RCC 7860 (cell line): ENCODE measurements at places on chromosomes 3 and 15.

GRCh38 chr3:46576-46975 lies 150.0 kb upstream of the CHL1 start:
- no peak for DNase-seq

DNA sequence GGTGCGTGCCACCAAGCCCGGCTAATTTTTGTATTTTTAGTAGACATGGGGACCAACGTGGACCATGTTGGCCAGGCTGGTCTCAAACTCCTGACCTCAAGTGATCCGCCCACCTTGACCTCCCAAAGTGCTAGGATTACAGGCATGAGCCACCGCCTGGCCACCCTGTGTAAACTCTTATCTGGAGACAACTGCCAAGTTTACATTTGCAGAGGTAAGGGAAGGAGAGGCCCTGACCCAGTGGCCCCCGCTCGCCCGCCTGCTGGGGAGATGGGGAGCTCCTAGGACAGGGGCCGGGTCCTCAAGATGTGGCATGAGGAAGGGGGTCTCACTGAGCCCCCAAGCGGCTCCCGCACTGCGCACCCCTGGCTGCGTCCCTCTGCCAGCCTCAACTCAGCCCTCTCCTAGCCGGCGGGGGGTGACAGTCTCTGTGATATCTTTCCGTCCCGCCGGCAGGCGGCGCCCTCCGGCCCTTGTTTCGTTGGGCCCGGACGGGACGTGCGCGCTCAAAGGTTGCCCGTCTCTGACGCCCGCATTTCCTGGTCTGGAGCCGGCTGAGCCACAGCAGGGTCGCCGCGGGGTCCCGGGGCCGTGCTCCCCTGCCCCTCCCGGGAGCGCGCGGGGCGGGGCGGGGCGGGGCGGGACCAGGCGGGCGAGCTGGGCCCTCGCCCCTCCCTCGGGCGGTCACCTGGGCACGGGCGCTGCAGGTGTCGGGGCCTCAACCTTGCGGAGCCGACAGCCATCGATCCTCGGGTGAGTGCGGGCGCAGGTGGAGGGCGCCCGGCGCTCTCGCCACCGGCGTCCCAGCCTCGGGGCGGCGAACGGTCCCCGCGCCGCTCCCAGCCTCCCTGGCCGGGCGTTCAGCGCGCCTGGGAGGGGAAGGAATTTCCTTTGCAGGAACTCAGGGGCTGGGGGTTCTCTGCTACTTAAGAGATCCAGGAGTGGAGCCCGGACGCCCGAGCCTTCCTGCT lies at the start of gene GPR160:
TSS of gene GPR160 (plus strand) at position 533 of the 971 bp plus-strand sequence. CDS start 45,978 bp downstream, outside the sequence.
- peak; percentile 56 for DNase-seq

- no peak for DNase-seq
These were observed 88.9 kb downstream of the SUCNR1 start for GRCh38 chr3:151962352-151962751.

- DNase-seq = no peak
These were observed 116.1 kb upstream of the P2RY1 start for GRCh38 chr3:152718810-152719209.

DNA sequence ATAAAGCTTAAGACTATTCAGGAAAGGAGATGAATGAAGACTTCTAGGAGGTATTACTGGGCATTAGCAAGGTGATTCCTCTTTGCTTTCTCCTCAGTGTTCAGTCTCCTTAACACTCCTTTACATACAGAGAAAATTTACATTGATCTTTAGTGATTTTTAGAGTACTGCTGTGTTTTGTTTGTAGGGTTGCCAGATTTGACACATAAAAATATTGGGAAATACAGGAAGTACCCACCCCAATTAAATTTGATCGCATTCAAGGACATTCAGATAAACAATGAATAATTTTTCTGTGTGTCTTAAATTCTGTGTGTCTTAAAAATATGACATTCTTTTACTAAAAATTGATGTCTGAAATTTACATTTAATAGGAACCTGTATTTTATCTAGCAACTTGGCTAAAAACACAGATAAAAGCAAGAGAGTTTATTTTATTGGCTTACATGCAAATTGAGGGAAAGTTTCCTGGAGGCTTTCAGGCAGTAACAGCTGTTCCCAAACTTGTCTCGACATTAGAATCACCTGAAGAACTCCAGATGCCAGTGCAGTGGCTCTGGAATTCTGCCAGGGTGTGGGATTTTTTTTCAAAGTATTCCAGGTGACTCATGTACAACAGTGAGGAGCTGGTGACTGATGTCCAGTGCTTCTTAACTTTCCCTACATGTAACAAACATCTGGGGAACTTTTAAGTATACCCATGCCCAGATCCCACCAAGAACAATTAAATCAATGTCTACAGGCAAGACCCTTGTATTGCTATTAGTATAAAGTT lies 23.4 kb upstream of the PLOD2 start:
- peak; percentile 53 for DNase-seq

DNA sequence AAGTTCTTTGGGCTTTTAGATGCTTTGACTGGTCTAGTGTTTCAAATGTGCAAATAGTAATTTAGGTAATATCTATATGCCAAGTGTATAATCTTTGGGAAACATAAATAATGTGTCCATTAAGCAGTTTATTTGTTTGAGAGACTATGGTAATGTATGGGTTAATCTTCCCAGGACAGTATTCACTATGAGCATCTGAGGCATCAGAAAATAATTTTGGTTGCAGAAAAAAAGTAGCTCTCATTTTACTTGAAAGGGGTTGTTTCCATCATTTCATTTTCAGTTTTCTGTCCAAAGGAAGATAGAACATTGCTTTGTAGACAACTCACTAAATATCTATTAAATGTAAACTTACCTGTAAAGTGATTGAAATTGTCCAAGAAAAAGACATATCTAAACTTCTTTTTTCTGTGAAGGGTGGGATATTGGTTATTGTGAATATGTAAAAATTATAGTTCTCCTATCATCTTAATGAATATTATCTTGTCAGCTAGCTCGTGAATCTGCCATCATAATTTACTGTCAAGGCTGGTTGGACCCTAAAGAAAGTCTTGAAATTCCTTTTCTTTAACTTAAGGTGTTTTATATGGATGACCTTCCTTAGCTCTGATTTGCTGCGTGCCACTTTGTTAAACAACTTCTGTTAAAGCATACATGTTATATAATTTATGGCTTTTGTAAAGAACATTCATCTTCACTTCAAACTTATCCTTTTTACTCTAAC lies 108.8 kb downstream of the EPHA3 start:
- DNase-seq = no peak
